ENCODE measurements at places on chromosomes 3 and 15. TPM values are rescaled to one million over a fixed set of nuclear protein-coding genes. Genes with fewer than 3 reads are reported as not detected.
A peak's percentile ranks its signal among the peaks of the same experiment; 100 is the strongest.

The ATG3 gene
- 36.3 TPM for total RNA-seq

The EOMES gene
- total RNA-seq, result 182 TPM

- DNase-seq, result no peak
Observed at GRCh38 chr3:16490062-16490619, 23.4 kb downstream of the RFTN1 start.

DNA sequence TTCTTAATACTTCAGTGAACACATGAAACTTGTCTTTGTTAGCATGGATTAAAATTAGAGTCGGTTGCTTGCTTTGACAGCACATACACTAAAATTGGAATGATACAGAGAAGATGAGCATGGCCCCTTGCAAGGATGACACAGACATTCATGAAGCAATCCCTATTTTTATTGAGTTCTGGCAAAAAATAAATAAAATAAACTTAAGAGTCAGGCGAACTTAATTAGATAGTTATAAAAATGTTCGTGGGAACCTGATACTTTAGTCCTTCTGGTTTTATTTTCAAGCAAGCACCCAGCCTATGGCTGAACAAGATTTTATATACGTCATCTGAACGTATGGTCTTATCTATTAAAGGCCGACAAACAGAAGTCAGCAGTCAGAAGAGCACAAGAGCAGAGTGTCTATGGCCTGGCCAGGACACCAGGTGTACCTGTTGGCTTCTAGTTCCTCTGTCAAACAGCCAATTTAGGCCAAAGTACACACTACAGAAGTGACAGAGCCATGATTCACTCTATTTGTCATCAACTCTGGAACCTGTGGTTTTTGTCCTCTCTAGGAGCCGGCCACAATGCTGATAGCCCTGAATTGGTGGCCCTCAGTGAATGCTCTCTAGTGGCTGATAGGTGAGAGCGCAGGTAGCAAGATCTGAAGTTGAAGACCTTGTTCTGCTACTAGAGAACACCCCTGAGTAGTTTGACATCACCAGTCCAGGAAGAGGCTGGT lies 64.3 kb downstream of the LEO1 start:
- DNase-seq, result peak; percentile 66

DNA sequence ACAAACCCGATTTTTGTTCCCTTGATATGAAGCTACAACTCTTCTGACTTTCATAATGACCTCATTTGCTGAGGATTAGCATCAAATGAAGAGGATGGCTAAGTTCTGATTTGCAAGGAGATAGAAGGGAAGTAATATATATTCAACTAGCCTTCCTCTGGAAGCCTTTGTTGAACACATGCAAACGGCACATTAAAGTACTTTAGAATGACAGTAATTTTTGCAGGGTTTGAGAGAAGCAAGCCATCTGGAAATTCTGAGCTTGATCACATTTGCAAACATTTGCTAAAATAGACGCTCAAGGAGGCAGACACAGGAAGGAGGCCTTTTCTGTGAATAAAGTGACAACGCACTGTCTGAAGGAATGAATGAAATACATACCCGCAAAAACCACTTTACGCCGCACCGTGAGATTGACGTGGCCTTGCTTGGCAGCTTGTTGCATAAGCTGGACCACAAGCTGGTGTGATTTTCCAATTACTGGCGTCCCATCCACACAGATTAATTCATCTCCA lies 657.2 kb downstream of the MAGI1 start:
- DNase-seq, result no peak
